ENCODE measurements at places on chromosomes 2 and 18. TPM values are rescaled to one million over a fixed set of nuclear protein-coding genes. Genes with fewer than 3 reads are reported as not detected.

Gene LIMS3
- polyA plus RNA-seq, result 2.0 TPM

Gene TOGARAM2
- polyA plus RNA-seq, result 17.4 TPM

Gene GKN2
- polyA plus RNA-seq, result not detected

Gene ANKRD62
- not detected for polyA plus RNA-seq

Gene PLCL1
- 19.5 TPM for polyA plus RNA-seq

Gene SDC1
- polyA plus RNA-seq, result 0.23 TPM

Gene ASXL3
- polyA plus RNA-seq, result 0.97 TPM

Gene ABCB11
- 0.07 TPM for polyA plus RNA-seq

Gene VSNL1
- 36.8 TPM for polyA plus RNA-seq

Gene OTOF
- 0.25 TPM for polyA plus RNA-seq

Gene TNFAIP6
- polyA plus RNA-seq, result 3.1 TPM

DNA sequence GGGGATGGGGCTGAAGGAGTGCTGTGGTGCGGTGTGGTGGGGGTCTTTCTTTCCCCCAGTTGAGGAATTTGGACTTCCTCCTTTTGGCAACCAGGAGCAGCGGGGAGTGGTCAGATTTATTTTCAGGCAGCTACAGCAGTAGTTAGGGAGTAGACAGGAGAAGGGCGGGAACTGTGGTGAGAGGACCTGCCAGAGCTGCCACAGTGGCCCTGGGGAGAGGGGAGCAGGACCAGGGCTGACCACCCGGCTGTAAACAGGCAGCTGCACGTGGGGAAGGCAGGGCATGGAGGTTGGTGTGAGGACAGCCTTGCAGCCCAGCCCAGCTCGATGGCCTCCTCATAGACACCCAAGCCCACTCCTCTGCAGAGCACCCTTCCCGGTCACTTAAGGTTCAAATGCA lies 197.2 kb downstream of the GLI2 start:
- no peak for DNase-seq

GRCh38 chr2:216918088-216918680 lies 58.3 kb upstream of the TNP1 start:
- peak; percentile 27 for DNase-seq

DNA sequence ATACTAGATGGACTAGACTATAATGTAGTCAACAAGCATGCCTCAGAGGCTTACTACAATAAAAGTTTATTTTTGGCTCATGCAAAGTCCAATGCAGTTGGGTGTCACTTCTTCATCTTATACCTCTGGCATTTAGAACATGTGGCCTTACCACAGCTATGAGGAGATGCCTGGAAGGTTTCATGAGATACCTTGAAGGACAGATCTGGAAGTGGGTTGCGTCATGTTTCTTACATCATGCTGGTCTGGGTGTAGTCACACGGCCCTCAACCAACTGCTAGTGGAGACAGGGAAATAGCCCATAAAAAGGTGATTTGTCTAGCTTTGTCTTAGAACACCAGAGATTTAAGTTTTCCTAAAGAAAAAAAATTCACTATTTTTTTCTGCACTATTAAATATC lies 91.7 kb upstream of the MMADHC start:
- no peak for DNase-seq

GRCh38 chr2:25035537-25036220 lies 6.2 kb upstream of the EFR3B start:
- no peak for DNase-seq

GRCh38 chr2:118223992-118224894 lies 136.0 kb downstream of the INSIG2 start:
- DNase-seq, result peak; percentile 49

DNA sequence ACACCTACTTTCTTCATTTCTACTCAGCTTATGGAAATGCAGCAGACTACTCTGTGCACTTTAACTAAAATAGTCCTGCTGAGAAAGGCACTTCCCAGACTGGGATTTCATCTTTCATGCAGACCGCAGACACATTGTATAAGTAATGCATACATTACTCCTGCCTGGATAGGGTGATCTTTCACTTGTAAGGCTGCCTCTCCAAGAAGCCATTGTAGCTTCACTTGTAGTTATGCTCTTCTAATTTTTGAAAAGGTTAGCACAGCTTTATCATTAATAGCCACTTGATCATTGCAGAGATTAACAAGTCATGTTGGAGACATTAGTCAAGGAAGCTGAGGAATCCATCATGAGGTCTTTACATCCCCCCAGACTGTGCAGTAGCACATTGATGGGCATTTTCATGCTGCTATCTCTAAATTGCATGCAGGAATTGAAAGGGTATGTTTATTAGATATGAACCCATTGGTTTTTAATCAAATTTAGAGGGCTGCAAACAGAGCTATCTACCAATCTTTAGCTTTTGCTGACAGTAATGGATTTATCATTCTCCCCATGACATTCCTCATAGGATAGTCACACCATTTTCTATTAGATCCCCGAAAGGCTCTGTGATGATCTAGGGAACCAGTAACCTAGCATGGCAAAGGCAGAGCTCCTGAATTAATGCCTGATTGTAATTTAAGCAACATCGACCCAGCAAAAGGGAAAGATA lies 1074.7 kb upstream of the NXPH2 start:
- no peak for DNase-seq

DNA sequence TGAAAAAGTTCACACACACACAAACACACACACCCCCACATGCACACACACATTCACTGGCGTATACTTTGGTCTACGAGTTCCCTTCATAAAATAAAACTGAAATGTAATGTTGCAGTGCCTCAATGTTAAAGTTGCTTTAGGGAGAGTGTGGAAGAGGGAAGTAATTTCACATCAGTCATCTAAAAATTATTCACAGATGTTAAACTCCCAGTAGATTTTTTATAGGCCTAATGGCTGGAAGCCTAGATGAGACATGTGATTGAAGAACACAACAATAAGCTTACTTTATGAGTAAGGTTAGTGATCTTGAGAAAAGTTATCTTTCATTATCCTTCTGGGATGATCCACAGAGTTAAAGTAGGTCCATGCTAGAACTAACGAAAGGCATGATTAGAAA lies 506.7 kb upstream of the CNTNAP5 start:
- DNase-seq, result no peak

DNA sequence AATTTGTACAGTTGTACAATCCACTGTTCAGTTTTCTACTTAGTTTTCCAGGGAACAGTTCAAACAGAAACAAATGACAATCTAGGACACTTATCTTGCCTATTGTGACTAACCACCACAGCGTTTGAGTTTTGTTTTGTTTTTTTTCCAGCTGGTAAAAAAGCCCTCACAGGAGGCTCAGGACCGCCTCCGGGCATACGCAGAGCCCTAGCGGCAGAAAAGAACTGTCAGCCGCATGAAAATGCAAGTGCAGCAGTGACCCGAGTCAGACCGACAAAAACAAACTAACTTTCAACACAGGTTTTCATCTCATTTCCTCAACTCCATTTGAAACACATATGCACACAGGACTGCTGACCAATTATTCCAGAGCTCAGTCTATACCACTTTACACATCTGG lies 68.6 kb downstream of the STEAP3 start:
- DNase-seq, result no peak

GRCh38 chr2:206084870-206085741 lies 868 bp downstream of the INO80D start:
- DNase-seq, result peak; percentile 69

GRCh38 chr2:54092940-54093339 lies 22.5 kb upstream of the ACYP2 start:
- DNase-seq, result no peak

- DNase-seq, result no peak
Measured at GRCh38 chr2:12857891-12858290, 141.2 kb downstream of the TRIB2 start.

GRCh38 chr2:38233231-38233983 lies 143.7 kb downstream of the ATL2 start:
- no peak for DNase-seq

- no peak for DNase-seq
Measured at GRCh38 chr2:20299113-20299512, 51.5 kb downstream of the PUM2 start.

GRCh38 chr18:48084858-48085257 lies 154.4 kb upstream of the SMAD2 start:
- DNase-seq, result no peak

- DNase-seq, result no peak
Measured at GRCh38 chr18:78892177-78892576, 87.4 kb upstream of the SALL3 start.

DNA sequence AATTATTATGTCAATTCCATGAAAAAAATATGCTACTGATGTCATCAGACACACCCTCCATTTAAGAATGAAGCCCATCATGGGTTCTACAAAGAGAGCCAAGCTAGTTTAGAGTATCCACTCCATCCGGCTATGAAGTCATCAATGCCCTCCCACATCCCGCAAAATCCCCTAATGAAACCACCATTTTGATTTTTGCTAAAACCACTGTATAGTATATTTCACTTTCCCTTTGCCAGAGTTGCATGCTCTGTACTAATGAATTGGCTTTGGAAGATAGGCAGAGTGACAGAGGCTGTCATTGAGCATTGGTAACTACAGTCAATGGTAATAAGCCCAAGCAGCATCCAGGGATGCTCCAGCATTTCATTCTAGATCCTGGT lies 118.6 kb downstream of the ANKRD44 start:
- DNase-seq, result no peak

- no peak for DNase-seq
Measured at GRCh38 chr2:238163481-238164198, 4.9 kb downstream of the ERFE start.

- no peak for DNase-seq
Measured at GRCh38 chr2:212841460-212841859, 302.9 kb upstream of the ERBB4 start.

- DNase-seq, result no peak
Measured at GRCh38 chr18:55634545-55634944, 46.6 kb upstream of the TCF4 start.

Measured in right cardiac atrium (tissue), 5 donors.